Activated T-cell treated with anti-CD3 and anti-CD28 coated beads, Interleukin-2, amount 50 U/mL, for 24 hours (primary cell): ENCODE measurements at places on chromosomes 1 and 21.
A peak's percentile ranks its signal among the peaks of the same experiment; 100 is the strongest.

DNA sequence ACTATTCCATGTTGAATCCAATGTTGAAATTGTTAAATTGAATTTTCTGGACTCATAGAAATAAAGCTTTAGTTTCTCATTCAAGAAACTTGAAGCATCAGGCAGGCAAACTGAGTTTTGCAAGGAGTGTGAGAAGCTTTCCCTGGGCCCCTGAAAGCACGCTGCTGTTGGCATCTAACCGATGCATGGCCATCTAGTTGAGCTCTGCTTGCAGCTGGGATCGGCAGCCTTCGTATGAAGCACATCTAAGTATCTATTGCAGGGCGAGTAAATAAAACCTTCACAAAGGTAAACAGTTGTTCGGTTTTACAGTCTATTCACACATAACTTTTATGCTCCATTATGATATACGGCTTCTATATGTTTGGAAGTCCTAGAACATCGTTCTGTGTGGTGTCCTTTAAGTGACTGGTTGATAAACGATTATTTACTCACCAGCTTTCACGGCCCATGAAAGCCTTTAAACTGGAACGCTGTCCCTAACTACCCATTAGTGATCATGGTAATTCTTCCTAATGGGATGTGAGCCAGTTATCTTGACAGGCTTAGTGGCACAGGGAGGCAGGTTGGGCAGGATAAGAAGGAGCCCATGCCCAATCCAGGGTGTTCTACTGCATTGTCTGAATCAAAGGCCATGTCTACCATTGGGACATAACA, 71.7 kb downstream of the SEC16B start:
- no peak overlapping the region for H3K4me3 ChIP-seq
- no peaks in the 10 kb centered on the region for H3K4me1 ChIP-seq
- H3K36me3 ChIP-seq: no peaks in the 10 kb centered on the region
- DNase-seq: no peak
- no peak overlapping the region for H3K27ac ChIP-seq

GRCh38 chr1:6165027-6165426, 15.1 kb downstream of the CHD5 start:
- no peak overlapping the region for H3K27ac ChIP-seq

GRCh38 chr1:228182296-228183030, 16.9 kb downstream of the IBA57 start:
- H3K4me1 ChIP-seq: peaks cover 16% of the 10 kb centered on the region
- no peak overlapping the region for H3K4me3 ChIP-seq
- H3K27ac ChIP-seq: no peak overlapping the region
- H3K36me3 ChIP-seq: peaks cover 4% of the 10 kb centered on the region
- DNase-seq: no peak

- H3K4me3 ChIP-seq: no peak overlapping the region
- H3K27me3 ChIP-seq: no peaks in the 10 kb centered on the region
- DNase-seq: no peak
- H3K4me1 ChIP-seq: no peaks in the 10 kb centered on the region
Measured at GRCh38 chr1:15640667-15641066, 23.4 kb downstream of the DDI2 start.

DNA sequence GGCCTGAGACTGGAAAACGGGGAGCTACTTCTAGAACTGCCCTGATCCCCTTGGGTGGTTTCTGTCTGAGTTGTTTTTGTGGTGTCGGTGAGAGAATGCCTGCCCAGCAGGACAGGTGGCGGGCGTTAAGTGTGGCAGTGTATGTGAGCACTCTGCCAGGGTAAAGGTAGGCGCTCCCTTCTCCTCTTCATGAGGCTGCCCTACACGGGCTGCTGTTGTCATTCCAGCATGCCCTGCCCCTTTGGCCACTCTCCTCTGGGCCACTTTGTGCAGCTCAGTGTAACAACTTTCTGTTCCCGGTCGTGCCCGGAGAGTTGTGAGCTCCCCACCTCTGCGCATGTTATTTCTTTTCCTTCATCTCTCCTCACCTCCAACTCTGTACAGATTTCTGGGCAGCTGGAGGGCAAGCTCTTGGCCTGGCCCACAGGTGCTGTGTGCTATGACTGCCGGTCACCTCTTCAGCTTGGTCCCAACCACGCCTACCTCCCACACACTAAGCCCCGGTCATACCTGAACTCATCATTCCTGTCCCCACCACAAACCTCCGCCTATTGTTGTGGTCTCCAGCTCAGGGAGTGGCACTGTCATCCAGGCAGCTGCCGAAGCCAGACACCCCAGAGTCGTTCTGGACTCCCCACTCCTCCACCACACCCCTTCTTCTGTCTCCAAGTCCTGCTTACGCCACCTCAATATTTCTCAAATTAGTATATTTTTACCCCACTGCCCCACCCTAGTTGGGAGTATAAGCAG, 69.0 kb downstream of the GADD45A start:
- peaks cover 15% of the 10 kb centered on the region for H3K4me1 ChIP-seq
- H3K36me3 ChIP-seq: no peaks in the 10 kb centered on the region
- no peak overlapping the region for H3K27ac ChIP-seq

DNA sequence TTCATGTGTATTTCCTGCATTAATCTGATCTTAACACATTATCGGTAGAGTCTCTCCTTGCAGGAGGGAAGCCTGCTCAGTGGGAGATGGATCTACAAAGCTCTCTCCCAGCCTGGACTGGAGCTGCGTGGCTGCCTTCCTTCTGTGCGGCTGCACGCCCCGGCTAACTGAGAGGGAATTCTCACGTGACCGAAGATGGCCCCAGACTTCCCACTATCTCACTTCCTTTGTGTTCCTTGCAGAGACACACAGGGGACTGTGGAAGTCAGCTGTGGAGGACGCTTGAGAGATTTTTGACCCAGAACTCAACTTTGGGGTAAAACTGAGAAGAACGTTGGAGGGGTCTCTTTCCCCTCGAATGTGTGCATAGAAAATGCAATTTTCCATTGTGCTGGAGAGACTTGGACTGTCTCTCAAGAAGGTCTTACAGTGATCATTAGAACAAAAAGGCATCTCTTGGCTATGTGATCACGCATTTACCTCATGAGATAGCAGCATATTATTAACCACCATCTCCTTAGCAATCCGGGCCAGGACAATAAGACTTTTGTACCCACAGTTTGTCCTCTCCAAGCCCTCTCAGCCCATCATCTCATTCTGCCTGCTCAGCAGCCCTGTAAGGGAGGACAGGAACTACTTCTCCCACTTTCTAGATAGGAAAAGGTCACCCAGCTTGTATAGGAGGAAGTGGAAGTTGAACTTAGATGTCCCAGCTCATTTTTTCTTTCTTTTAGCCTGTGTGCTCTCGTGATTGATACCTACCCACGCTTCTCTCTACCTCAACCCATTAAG, 49.3 kb upstream of the TARBP1 start:
- DNase-seq: no peak
- peaks cover 7% of the 10 kb centered on the region for H3K4me1 ChIP-seq
- peaks cover 30% of the 10 kb centered on the region for H3K27me3 ChIP-seq
- no peak overlapping the region for H3K27ac ChIP-seq

GRCh38 chr1:91846007-91846638, 39.8 kb downstream of the TGFBR3 start:
- no peaks in the 10 kb centered on the region for H3K27me3 ChIP-seq
- H3K4me3 ChIP-seq: no peak overlapping the region
- H3K36me3 ChIP-seq: peaks cover 6% of the 10 kb centered on the region
- H3K4me1 ChIP-seq: peaks cover 24% of the 10 kb centered on the region
- no peak overlapping the region for H3K27ac ChIP-seq
- DNase-seq: no peak

DNA sequence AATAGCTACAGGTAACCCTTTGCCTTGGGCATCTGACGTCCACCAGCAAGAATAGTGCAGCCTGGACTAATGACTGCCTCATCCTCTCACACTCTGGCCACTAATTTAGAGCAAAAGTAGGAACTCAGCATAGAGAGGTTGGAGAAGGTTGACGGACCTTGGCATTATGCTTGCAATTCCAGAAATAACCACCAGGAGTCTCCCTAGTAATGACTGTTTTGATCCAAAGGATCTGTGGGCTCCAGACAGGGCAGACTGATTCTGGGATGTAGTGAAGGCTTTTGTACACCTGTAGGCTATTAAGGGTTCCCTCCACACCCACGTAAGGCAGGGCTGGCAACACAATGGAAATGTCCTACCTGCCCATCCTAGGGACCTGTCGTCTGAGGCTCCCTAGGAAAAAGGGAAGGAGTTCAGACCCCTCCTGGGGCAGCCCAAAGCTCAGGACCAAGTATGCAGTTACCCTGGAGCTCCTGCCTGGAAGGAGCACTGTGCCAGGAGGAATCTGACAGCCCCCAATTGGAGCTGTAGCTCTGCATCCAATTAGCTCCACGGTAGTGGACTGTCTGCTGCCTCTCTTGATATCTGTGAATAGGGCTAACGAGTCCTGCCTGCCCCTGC, 91.0 kb upstream of the TMEM51 start:
- H3K4me3 ChIP-seq: no peak overlapping the region
- peaks cover 1% of the 10 kb centered on the region for H3K4me1 ChIP-seq
- no peak for DNase-seq
- no peaks in the 10 kb centered on the region for H3K36me3 ChIP-seq
- H3K27ac ChIP-seq: no peak overlapping the region

GRCh38 chr1:150973836-150974579, 627 bp downstream of the CERS2 start:
- peaks cover 68% of the 10 kb centered on the region for H3K4me1 ChIP-seq
- DNase-seq: peak; percentile 75
- peaks cover 47% of the 10 kb centered on the region for H3K36me3 ChIP-seq
- H3K4me3 ChIP-seq: peak overlapping the region; percentile 91
- H3K27me3 ChIP-seq: no peaks in the 10 kb centered on the region

DNA sequence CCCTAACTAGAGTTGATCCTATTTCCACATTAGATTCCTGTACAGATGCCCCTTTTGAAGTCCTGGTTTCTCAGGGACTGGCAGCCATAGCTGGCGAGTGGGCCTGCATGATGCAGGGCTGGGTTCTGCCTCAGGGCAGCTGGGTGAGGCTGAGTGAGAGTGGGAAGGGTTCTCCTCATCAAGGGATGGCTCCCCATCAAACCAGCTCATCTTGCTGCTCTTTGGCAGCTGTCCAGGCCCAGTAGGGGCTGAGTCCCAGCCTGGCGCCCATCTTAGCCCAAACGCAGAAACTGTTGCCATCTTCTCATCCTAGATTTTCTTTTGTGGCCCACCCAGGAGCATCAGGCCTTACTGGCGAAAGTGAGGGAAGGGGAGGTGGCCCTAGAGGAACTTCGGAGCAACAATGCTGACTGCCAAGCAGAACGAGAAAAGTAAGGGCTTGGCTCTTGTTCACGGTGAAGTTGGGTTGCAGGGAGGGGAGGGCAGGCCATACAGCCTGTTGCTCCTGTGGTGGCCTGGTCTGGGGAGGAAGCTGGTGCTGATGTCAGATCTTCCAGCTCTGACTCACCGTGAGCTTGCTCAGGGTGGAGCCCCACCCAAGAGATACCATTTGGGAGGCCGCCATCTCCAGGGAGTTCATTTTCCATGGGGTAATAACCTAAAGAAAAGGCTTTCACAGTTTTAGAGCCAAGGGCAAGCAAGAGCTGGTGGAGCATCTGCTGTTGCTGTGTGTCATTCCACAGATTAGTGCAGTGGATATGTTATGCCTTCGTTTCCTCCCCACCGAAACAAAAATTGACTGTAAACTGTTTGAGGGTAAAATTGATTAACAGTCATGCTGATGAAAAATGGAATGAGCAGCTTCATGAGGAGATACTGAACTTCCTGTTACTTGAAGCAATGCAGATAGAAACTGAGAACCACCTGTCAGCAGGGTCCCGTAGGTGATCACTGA, 34.7 kb downstream of the TUFT1 start:
- DNase-seq: no peak
- H3K27ac ChIP-seq: peak overlapping the region; percentile 50
- H3K4me1 ChIP-seq: peaks cover 13% of the 10 kb centered on the region
- no peak overlapping the region for H3K4me3 ChIP-seq

DNA sequence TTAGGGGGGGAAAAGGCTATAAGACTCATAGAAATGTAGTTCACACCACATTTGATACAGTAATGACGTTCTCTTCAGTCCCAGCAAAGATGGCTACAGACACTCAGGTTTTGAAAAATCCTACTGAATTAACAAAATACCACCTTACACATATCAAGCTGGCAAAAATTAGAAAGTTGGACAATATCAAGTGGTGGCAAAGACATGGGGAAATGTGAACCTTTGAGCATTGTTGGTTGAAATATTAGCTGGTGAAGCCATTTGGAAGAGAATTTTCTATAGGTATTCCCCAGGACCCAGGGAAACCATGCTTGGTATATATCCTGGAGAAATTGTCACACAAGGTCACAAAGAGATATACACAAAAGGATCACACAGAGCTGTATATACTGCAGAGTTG, 163.0 kb downstream of the ADSS2 start:
- no peak overlapping the region for H3K4me3 ChIP-seq
- H3K36me3 ChIP-seq: no peaks in the 10 kb centered on the region
- no peak overlapping the region for H3K27ac ChIP-seq
- H3K4me1 ChIP-seq: peaks cover 10% of the 10 kb centered on the region
